ENCODE measurements at places on chromosomes 5 and 9.

DNA sequence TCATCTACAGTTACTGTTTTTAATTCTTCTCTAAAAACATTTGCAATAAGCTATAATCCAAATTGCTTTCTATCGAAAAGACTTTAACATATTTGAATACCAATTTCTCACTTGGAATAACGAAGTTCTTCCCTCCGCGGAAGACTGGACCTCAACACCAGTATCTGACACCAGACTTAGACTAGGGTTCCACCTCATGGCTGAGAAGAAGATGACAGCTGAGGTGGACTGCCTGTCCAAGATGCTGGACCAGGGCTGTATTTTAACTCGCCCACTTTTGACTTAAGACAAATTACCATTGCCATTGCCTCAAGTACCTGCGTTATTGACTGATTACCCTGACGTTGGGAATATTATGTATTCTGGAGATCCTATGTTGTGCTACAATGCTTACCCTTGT lies 34.1 kb downstream of the ZMAT2 start:
- H3K36me3 ChIP-seq, result no peaks in the 10 kb centered on the region
- H3K27ac ChIP-seq, result no peak overlapping the region
- peaks cover 41% of the 10 kb centered on the region for H3K27me3 ChIP-seq
- H3K4me1 ChIP-seq, result no peaks in the 10 kb centered on the region
- no peak for DNase-seq

- H3K36me3 ChIP-seq, result no peaks in the 10 kb centered on the region
- H3K27ac ChIP-seq, result no peak overlapping the region
- DNase-seq, result no peak
- no peaks in the 10 kb centered on the region for H3K4me1 ChIP-seq
These were observed 10.5 kb downstream of the ECM2 start for GRCh38 chr9:92525306-92525705.

GRCh38 chr9:93278144-93278543 lies 94.2 kb downstream of the WNK2 start:
- H3K4me3 ChIP-seq, result no peak overlapping the region
- peaks cover 67% of the 10 kb centered on the region for H3K27me3 ChIP-seq

GRCh38 chr5:66894480-66895240 lies 298.5 kb downstream of the MAST4 start:
- H3K36me3 ChIP-seq, result peaks cover 4% of the 10 kb centered on the region
- peaks cover 12% of the 10 kb centered on the region for H3K4me1 ChIP-seq
- H3K27me3 ChIP-seq, result peaks cover 15% of the 10 kb centered on the region
- H3K4me3 ChIP-seq, result no peak overlapping the region

DNA sequence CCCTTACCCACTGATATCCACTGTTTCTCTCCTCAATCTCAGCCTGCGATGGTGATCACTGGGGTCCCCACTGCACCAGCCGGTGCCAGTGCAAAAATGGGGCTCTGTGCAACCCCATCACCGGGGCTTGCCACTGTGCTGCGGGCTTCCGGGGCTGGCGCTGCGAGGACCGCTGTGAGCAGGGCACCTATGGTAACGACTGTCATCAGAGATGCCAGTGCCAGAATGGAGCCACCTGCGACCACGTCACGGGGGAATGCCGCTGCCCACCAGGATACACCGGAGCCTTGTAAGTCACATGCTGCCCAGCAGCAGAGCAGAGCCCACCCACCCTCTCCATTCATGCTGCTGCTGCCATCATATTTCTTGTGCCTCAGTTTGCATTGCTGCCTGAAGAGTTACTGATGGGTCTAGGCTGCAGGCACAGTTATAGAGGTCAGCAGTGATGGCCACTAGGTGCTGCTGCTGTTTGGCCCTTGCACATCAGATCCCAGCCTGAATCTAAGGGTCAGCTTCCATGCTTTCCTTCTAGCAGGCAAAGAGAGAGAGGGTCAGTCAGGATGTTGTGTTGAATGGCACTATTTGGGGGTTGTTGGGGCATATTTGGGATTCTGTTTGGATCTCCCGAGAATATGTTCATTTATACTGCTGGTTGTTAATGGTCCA lies 106.0 kb downstream of the MEGF10 start:
- H3K36me3 ChIP-seq, result peaks cover 2% of the 10 kb centered on the region
- no peak for DNase-seq
- no peak overlapping the region for H3K27ac ChIP-seq
- peaks cover 41% of the 10 kb centered on the region for H3K27me3 ChIP-seq
- no peak overlapping the region for H3K4me3 ChIP-seq
- H3K4me1 ChIP-seq, result peaks cover 3% of the 10 kb centered on the region
